ENCODE measurements at places on chromosomes 6 and 20. TPM values are rescaled to one million over a fixed set of nuclear protein-coding genes. Genes with fewer than 3 reads are reported as not detected.

DNA sequence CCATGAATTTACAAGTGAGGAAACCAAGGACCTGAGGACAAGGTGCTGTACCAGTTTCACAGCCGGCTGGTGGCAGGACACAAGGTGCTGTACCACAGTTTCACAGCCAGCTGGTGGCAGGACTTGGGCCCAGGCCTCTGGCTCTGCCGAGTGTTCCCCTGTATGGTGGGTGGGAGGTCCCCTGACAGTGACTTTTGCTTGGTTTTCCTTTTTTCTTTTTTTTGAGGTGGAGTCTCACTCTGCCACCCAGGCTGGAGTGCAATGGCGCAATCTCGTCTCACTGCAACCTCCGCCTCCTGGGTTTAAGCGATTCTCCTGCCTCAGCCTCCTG is 212.4 kb downstream of the LY86 start:
- no peak overlapping the region for H3K4me3 ChIP-seq
- no peak for DNase-seq
- H3K36me3 ChIP-seq = no peaks in the 10 kb centered on the region
- peaks cover 18% of the 10 kb centered on the region for H3K27me3 ChIP-seq

GRCh38 chr6:24274441-24275083 is 83.3 kb downstream of the DCDC2 start:
- no peaks in the 10 kb centered on the region for H3K4me1 ChIP-seq
- no peaks in the 10 kb centered on the region for H3K27me3 ChIP-seq
- DNase-seq = no peak
- no peak overlapping the region for H3K4me3 ChIP-seq
- H3K36me3 ChIP-seq = peaks cover 56% of the 10 kb centered on the region

Gene CST5
- total RNA-seq = not detected

DNA sequence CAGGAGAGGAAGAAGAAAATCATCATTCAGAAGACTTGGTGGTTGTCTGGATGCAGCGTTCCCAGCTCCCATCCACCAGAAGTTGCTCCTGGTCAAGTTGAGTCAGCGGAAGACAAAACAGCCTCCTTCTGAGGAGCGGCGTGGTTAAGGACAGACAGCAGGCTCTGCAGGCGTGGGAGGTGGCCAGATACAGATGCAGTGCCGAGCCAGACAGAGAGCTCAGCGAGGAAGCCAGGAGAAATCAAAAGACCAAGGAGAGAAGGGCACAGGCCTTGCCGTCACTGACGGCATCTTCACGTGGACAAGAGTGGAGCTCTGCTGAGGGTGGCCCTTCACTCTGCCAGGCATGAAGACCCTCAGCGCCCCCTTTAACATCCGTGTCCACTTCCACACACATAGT is 158.5 kb downstream of the THBS2 start:
- H3K4me1 ChIP-seq = no peaks in the 10 kb centered on the region
- H3K36me3 ChIP-seq = no peaks in the 10 kb centered on the region
- no peak for DNase-seq
- H3K27ac ChIP-seq = no peak overlapping the region

GRCh38 chr6:92124200-92124651 is 1295.1 kb downstream of the EPHA7 start:
- H3K4me3 ChIP-seq = no peak overlapping the region
- H3K4me1 ChIP-seq = no peaks in the 10 kb centered on the region
- no peaks in the 10 kb centered on the region for H3K27me3 ChIP-seq
- H3K36me3 ChIP-seq = no peaks in the 10 kb centered on the region
- no peak for DNase-seq
